Kidney glomerular epithelial cell (primary cell): ENCODE measurements at places on chromosomes 3 and 15.

DNA sequence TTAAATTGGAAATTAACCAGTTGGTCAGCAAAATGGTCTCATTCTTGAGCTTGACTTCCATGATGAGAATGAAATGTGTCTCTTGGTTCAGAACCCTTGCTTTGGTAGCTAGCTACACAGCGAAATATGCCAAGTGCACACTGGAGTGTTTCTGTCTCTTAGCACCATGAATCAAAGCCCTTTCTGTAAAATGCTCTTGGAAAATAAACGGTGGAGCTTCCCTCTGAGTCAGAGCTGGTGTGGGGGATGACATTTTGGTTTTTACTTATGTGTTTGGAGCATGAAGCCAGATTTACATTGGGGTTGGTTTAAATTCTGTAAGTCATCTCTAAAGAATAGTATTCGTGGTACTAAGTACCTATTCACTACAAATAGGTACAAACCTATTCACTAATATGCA is 85.1 kb upstream of the NANOGP8 start:
- no peak for DNase-seq

GRCh38 chr3:134312072-134312872 is 61.6 kb upstream of the RYK start:
- peak; percentile 71 for DNase-seq

GRCh38 chr3:194773771-194774455 is 88.2 kb downstream of the FAM43A start:
- DNase-seq = no peak

- DNase-seq = no peak
Observed at GRCh38 chr3:177041730-177042551, 155.3 kb downstream of the TBL1XR1 start.

- DNase-seq = no peak
Observed at GRCh38 chr3:143416229-143416628, 296.7 kb downstream of the CHST2 start.

DNA sequence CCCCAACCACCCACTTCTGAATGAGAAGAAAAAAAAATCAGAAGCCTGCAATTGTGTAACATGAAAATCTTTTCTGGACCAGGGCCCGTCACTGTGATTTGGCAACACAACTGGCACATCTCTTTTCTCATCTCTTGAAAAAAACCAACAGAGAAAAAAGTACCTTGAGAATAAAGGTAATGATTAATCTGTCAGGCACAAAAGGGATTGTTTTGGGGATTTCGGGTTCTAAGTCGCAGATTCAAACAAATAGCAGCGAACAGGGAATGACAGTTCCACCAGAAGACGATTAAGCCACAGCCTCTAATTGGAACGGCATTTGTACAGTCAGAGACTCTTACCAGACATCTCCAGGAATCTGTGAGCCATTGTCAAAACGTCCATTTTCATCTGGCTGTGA is at the start of gene AQP9:
Gene AQP9, plus strand, starts transcription at position 276 of the 400 bp plus-strand sequence. CDS start 185 bp downstream, outside the sequence.
- DNase-seq = no peak

DNA sequence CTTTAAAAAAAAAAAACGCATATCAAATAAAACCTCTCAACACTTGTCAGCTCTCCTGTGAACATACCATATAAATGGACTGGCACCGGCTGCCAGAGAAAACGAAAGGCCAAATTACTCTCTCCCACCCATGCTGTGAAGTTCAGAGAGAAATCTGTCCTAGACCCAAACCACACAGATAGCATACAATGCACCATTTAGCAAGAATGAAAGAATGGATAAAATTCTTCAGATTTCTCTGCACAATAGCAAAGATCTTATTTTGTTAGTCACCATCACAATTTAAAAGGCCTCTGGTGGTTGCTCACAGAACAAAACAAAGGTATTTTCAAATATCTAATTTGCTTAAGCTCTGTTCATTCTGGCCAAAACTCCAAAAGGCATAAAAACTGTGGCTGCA is 93.9 kb upstream of the BHLHE40 start:
- peak; percentile 44 for DNase-seq

GRCh38 chr3:134341389-134341788 is 32.9 kb downstream of the AMOTL2 start:
- no peak for DNase-seq

- no peak for DNase-seq
Observed at GRCh38 chr3:113210604-113211329, 590 bp upstream of the BOC start.

GRCh38 chr3:22469995-22470394 is 719.0 kb upstream of the ZNF385D start:
- DNase-seq = no peak

- DNase-seq = peak; percentile 93
Observed at GRCh38 chr3:78645628-78646310, 1122.0 kb downstream of the ROBO1 start.

DNA sequence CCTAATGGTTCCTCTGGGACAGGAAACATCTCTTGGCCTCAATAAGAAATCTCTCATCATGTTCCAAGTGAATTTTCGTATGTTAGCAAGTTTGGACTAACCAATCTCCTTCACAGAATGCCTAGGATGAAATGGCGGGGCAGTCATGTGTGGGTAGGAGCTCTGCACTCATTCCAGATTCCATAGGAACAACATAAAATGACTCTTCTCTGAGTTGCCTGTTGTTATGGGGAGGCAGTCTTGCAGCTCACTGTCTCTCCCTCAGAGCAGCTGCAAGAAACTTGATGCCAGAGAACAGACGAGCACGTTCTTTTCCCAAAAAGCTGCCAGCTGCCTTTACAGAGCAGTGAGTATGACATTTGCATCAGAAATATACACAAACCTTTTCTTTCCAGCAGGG is 34.1 kb downstream of the SPATA12 start:
- DNase-seq = no peak
